Upper lobe of left lung (tissue), 6 donors: ENCODE measurements at places on chromosomes 12 and 14. TPM values are rescaled to one million over a fixed set of nuclear protein-coding genes. Genes with fewer than 3 reads are reported as not detected.

SLC7A8 gene
- total RNA-seq = 39.5 TPM

DNA sequence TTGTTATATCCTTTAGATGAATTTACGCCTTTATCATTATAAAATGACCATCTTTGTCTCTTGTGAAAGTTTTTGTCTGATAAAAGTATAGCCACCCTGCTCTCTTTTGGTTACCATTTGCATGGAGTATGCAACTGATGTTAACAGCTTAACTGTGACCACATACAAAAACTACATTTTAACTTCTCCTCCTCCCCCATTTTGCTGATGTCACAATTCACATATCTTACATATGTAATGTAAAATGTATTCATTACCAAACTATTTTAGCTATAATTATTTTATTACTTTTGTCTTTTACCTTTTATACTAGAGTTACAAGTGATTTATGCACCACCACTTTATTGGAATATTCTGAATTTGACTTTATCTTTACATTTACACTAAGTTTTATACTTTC, 184.5 kb upstream of the NPAS3 start:
- no peak for DNase-seq
- H3K36me3 ChIP-seq = no peaks in the 10 kb centered on the region
- no peak overlapping the region for H3K4me3 ChIP-seq

DNA sequence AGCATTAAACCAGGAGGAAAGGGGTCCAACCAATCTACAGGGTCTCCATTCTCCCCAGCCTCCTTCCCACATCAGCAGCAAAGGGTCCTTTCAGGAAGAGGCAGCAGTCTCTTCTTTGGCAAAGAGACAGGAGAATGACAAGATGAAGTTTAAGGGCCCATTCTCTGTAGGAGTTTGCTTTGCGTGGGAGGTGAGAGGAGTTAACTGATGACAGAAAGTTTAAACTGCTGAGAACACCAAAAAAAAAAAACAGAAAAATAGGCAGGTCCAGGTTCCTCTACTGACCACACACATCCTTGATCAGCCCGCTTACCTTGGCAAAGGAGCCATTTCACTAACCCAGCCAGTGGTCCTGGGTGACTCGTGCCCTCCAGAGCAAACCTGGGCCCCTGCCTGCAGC, 5.7 kb downstream of the SLC6A13 start:
- DNase-seq = no peak
- no peaks in the 10 kb centered on the region for H3K4me1 ChIP-seq
- no peak overlapping the region for H3K27ac ChIP-seq
- H3K4me3 ChIP-seq = no peak overlapping the region

GRCh38 chr12:65123435-65124063, 2.4 kb upstream of the WIF1 start:
- H3K36me3 ChIP-seq = no peaks in the 10 kb centered on the region
- DNase-seq = no peak
- no peak overlapping the region for H3K4me3 ChIP-seq
- peaks cover 9% of the 10 kb centered on the region for H3K4me1 ChIP-seq
- H3K27me3 ChIP-seq = peaks cover 3% of the 10 kb centered on the region

DNA sequence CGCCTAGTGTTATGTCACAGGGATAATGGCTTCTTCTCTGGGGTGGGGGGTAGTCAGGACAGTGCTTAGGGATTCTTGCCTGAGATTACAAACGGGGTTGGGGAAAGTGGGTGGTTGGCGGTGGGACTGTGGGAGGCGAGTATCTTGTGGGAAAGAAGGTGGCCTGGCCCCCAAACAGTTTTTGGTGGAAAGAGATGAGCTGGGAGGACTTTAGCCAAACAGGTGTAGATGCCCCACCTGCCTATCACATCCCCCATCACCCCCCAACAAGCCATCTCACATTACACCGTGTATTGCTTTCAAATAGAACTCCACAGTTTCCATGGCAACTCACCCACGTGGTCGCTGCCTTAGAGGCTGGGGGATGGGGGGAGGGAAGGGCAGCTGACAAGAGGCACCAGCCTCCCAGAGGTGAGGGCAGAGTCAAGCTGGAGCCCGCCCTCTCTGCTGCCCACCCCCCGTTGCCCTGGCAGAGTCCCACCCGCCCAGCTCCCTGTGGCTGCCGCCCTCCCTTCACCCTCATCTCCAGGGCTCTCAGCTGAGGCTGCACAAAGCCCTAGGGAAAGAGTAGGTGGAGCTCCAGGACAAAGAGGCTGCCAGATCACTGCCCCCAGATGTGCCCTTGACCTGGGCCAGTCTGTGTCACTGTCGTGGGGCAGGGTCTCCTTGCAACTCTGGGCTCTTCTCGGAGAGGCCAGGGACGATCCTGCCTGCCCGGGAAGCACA, 98.3 kb downstream of the LRRC74A start:
- H3K27me3 ChIP-seq = no peaks in the 10 kb centered on the region
- H3K36me3 ChIP-seq = no peaks in the 10 kb centered on the region
- H3K27ac ChIP-seq = no peak overlapping the region
- H3K4me3 ChIP-seq = no peak overlapping the region
- no peak for DNase-seq

CD69 gene
- total RNA-seq = 7.1 TPM

IL26 gene
- not detected for total RNA-seq

- H3K36me3 ChIP-seq = no peaks in the 10 kb centered on the region
- H3K27ac ChIP-seq = no peak overlapping the region
- no peaks in the 10 kb centered on the region for H3K27me3 ChIP-seq
- no peaks in the 10 kb centered on the region for H3K4me1 ChIP-seq
- DNase-seq = no peak
- no peak overlapping the region for H3K4me3 ChIP-seq
Measured at GRCh38 chr12:131422187-131422520, 288.7 kb upstream of the SFSWAP start.

GRCh38 chr12:120352117-120352516, 16.8 kb downstream of the MSI1 start:
- no peaks in the 10 kb centered on the region for H3K36me3 ChIP-seq
- H3K27ac ChIP-seq = no peak overlapping the region
- no peak overlapping the region for H3K4me3 ChIP-seq
- peaks cover 15% of the 10 kb centered on the region for H3K4me1 ChIP-seq
- DNase-seq = no peak
- no peaks in the 10 kb centered on the region for H3K27me3 ChIP-seq

- no peak for DNase-seq
- H3K27ac ChIP-seq = no peak overlapping the region
- no peaks in the 10 kb centered on the region for H3K27me3 ChIP-seq
- H3K4me3 ChIP-seq = no peak overlapping the region
- no peaks in the 10 kb centered on the region for H3K36me3 ChIP-seq
Measured at GRCh38 chr12:75814851-75815754, 216.5 kb downstream of the PHLDA1 start.

BCAT1 gene
- 52.7 TPM for total RNA-seq
